CD4-positive, alpha-beta T cell treated with Interleukin-12 subunit alpha and Interleukin-12 subunit beta, for 1 hour (primary cell): ENCODE measurements at places on chromosomes 6 and 20.

- DNase-seq: no peak
Measured at GRCh38 chr6:106799031-106799894, 169.9 kb downstream of the QRSL1 start.

- no peak for DNase-seq
Measured at GRCh38 chr6:98041056-98041455, 758.0 kb upstream of the MMS22L start.

DNA sequence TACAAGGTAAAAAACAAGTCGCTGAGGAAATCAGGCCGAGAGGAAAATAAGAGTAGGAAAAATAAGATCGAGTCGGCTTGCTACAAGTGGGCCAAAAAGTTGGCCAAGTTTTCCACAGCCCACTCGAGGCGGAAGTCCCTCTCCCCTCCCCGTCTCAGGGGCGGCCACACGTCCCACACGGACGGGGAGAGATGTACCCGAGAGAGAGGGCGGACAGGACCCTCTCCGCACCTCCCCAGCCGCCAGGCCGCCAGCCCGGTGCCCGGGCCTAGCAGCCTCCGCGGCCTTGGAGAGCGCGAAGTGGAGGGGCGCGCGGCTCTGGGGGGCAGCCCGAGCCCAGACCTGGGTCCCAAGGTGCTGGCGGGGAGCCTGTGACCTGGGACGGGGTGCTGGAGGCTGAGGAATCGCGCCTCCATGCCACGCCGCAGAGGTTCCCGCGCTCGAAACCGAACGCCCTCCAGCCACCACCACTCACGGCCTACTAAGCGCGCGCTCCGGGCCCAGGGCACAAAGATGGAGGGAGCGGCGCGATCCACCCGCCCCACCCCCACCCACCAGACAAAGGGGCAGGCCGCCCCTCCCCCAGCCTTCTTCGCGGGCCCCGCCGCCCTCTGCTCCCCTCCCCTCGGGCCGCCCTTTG, 1.9 kb upstream of the HMGA1 start:
- DNase-seq: no peak

- DNase-seq: no peak
Measured at GRCh38 chr6:81890846-81891245, 138.4 kb upstream of the TENT5A start.

DNA sequence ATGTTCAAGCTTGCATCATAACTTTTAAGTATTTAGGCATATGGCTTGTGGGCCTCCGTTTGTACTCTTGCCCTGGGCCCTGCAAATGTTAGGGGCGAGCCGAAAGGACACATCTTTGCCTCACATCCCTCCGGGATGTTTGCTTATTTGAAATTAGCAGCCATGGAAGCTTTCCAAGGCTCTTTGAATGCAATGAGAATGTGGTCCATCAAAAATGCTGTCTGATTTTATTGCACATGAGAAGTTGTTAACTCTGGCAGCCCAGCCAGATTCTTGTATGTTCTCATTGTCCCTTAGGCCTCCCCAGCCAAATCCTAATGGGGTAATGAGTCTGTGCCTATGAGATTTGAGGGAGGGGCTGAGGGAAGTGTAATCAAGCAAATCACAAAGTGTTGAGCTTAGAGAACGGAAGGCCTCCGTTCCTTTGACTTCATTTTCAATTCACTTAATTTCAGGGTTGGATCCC, 261.2 kb upstream of the MARCKS start:
- DNase-seq: no peak
